Activated CD4-positive, alpha-beta memory T cell treated with anti-CD3 and anti-CD28 coated beads, Interleukin-2, amount 10 ng/mL, durations not matched to agents 7 days and 5 days (primary cell): ENCODE measurements at places on chromosomes 12 and 14. TPM values are rescaled to one million over a fixed set of nuclear protein-coding genes. Genes with fewer than 3 reads are reported as not detected.

Gene PNN
- 75.3 TPM for total RNA-seq

Gene BHLHE41
- not detected for total RNA-seq

Gene OR6C2
- total RNA-seq: not detected

Gene SYCP3
- total RNA-seq: 0.28 TPM

Gene LIN52
- total RNA-seq: 14.5 TPM

Gene ADAM21
- total RNA-seq: not detected

Gene P2RX2
- total RNA-seq: not detected

Gene ACSM4
- not detected for total RNA-seq

Gene C12orf60
- 2.4 TPM for total RNA-seq

Gene WNT5B
- total RNA-seq: 1.7 TPM

Gene KRT83
- total RNA-seq: not detected

Gene KRT80
- not detected for total RNA-seq

Gene EFCAB11
- 9.6 TPM for total RNA-seq

Gene FICD
- 6.3 TPM for total RNA-seq

Gene BLOC1S1
- 162 TPM for total RNA-seq

Gene TSPAN19
- total RNA-seq: not detected

Gene KRT72
- not detected for total RNA-seq

Gene R3HDM2
- 70.2 TPM for total RNA-seq

Gene TAS2R9
- not detected for total RNA-seq

Gene NTS
- total RNA-seq: not detected

Gene SLC38A6
- 7.5 TPM for total RNA-seq

Gene FCF1
- 56.6 TPM for total RNA-seq

Gene MYL6
- total RNA-seq: 1,594 TPM

Gene SPX
- total RNA-seq: 0.88 TPM

Gene LDHB
- 955 TPM for total RNA-seq

Gene SLC6A15
- not detected for total RNA-seq

Gene POLE2
- 24.1 TPM for total RNA-seq

Gene KERA
- not detected for total RNA-seq

Gene TDRD9
- total RNA-seq: 0.13 TPM

Gene ALG10
- 17.6 TPM for total RNA-seq

Gene NRXN3
- not detected for total RNA-seq

Gene EP400
- total RNA-seq: 43.4 TPM

Gene RESF1
- total RNA-seq: 154 TPM

Gene ESRRB
- total RNA-seq: 0.10 TPM

Gene OR4E2
- 0.25 TPM for total RNA-seq

Gene FAM181A
- total RNA-seq: not detected

Gene CCDC175
- total RNA-seq: not detected

Gene SLC6A12
- total RNA-seq: not detected

Gene PLA2G1B
- not detected for total RNA-seq

Gene RTN1
- total RNA-seq: not detected

Gene CRACR2A
- 34.3 TPM for total RNA-seq

Gene ANAPC5
- total RNA-seq: 125 TPM

Gene LRP10
- 88.5 TPM for total RNA-seq

Gene IL31
- total RNA-seq: not detected

Gene FGD6
- total RNA-seq: 0.71 TPM

Gene LRR1
- total RNA-seq: 48.7 TPM

Gene STON2
- 3.0 TPM for total RNA-seq

Gene PPTC7
- total RNA-seq: 31.5 TPM

Gene ACOT6
- not detected for total RNA-seq

Gene FAR2
- total RNA-seq: 19.9 TPM

Gene KIF21A
- total RNA-seq: 19.7 TPM

Gene NKX2-1
- total RNA-seq: not detected

Gene OLR1
- not detected for total RNA-seq

Gene TPH2
- not detected for total RNA-seq

Gene TCL1B
- total RNA-seq: not detected

Gene SERPINA5
- not detected for total RNA-seq

Gene POTEG
- total RNA-seq: not detected

Gene LRRC10
- not detected for total RNA-seq

Gene DTX1
- total RNA-seq: not detected
